ENCODE measurements at places on chromosomes 3 and 15.

GRCh38 chr3:57982561-57983243 is 25.5 kb upstream of the FLNB start:
- no peak for DNase-seq

DNA sequence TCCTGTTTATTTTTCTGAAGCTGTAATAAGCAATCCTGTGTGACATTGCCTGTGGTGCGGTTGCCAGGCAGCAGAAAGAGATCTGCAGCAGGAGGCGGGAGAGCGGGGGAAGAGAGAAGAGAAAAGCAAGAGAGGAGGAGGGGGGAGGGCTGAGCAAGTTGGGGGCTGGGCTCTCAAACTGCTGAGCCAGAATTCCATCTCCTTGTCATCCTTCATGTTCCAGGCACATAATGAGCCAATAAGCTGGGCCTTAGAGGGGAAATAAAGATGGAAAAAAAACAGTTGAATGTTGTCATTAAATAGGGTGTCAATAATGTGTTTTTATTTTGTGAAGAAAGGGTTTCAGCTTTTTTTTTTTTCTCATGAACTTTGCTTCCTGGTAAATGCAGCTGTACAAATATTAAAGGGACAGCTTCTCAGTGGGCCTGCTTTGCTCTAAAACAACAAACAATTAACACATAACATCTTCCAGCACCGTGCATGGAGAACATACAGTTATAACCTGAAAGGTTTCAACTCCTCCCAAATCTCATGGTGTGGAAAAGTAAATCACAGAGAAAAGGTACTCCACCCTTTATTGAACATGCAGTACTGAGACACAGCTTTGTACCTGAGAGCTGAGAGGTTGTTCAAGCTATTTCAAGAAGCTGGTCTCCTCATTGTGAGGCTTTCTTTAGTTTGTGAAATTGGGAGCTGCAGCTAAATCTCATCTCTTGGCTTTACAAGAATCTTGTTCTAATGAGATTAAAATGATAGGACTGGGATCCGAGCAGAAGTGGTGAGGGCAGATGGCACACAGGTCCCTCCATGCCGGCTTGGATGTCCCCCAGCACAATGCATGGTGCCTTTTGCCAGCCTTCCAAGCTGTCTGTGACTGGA is 451.1 kb upstream of the KCNMB2 start:
- DNase-seq: peak; percentile 20

DNA sequence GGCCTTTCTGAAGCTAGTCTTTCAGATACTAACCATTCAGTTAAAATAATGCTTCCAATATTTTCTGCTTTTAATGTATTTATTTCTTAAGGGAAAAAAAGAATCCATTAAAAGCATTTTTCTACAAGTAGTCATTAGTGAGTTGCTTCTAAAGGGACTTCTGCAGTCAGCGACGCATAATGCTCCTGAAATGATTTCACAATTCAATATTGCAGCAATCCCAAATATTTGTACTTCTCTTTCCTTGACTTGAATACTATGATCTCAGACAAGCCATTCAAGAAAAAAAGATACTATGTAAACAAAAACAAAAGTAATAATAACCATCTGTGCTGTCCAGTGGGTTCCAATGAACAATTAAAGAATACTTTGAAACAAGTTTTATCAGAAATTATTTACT is 681.0 kb downstream of the DIPK2A start:
- no peak for DNase-seq

- DNase-seq: no peak
Measured at GRCh38 chr3:42019953-42020260, 58.0 kb upstream of the ULK4 start.

DNA sequence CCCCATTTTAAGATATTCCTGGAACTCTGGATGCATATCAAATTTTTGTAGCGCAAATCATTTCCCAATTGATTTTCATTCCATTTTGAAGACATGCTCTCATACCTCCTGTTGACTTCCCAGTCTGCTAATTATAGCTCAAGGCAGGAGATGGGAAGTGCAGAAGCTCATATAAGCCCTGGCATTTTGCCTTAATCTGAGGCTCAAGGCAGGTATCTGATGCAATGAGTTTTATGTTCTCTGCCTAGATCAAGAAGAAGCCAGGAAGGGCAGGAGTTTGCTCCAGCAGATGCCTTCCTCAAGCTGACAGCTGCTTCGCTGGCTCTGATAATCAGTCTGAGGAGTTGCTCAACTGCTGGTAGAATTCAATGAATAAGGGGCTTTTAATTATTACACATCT is 65.6 kb upstream of the NEDD4 start:
- DNase-seq: no peak

- no peak for DNase-seq
Measured at GRCh38 chr15:28079313-28079969, 19.7 kb downstream of the OCA2 start.

- no peak for DNase-seq
Measured at GRCh38 chr3:3800080-3800455, 837 bp downstream of the LRRN1 start.

- DNase-seq: no peak
Measured at GRCh38 chr3:123019161-123019560, 8.4 kb downstream of the SEMA5B start.

DNA sequence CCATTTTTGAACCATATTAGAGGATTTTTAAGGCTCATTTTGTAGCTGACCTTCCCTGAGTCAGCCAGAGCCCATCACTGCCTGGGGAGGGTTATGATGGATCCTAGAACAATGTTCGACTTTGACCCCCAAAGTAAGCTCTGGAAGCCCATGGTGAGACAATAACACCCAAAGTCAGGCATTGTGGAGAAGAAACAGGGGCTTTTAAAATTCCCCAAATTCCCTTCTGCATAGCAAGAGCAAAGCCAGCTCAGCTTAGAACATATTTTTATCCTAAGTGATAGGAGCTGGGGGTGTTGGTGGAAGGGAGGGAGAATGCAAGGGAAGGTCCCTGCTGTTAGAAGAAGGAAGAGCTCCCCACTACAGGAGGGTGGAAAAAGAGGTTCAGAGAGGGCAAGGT is 4.0 kb downstream of the ITGA11 start:
- no peak for DNase-seq

GRCh38 chr15:63945007-63945788 is 101.1 kb downstream of the DAPK2 start:
- no peak for DNase-seq

- no peak for DNase-seq
Measured at GRCh38 chr3:184050217-184050847, 2.5 kb upstream of the HTR3C start.

- no peak for DNase-seq
Measured at GRCh38 chr3:120909602-120909878, 1.5 kb downstream of the STXBP5L start.

Measured in iPS DF 19.7 (cell line).